HT-29 (cell line): ENCODE measurements at places on chromosomes 6 and 20.

DNA sequence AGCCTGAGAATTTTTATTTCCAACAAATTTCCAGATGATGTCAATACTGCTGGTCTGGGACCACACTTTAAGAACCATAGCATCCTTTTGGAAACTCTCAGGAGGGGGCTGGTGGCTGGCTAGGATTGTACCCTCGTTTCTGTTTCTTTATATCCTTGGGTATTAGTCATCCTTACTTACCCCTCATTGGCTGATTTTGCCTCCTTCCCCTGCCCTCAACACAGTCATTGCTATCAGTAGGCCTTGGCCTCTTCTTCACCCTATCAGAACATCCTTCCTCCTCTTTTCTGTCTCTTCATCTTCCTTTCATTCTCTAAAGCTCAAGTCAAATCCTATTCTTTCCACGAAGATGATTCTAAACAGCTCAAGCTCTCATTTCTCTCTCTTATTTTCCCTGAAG lies 148.5 kb downstream of the ELOVL4 start:
- DNase-seq: no peak

DNA sequence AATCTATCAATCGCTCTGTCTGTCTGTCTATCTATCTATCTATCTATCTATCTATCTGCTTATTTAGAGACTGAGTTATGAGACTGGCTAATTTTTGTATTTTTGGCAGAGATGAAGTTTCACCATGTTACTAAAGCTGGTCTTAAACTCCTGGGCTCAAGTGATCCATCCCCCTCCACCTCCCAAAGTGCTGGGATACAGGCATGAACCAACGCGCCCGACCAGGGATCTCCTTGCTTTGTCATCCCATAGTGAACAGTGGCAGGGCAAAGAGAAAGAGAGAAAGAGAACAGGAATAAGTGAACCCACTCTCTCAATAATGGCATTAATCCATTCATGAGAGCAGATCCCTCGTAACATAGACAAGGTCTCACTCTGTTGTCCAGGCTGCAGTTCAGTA lies 66.4 kb upstream of the DSP start:
- DNase-seq: no peak

DNA sequence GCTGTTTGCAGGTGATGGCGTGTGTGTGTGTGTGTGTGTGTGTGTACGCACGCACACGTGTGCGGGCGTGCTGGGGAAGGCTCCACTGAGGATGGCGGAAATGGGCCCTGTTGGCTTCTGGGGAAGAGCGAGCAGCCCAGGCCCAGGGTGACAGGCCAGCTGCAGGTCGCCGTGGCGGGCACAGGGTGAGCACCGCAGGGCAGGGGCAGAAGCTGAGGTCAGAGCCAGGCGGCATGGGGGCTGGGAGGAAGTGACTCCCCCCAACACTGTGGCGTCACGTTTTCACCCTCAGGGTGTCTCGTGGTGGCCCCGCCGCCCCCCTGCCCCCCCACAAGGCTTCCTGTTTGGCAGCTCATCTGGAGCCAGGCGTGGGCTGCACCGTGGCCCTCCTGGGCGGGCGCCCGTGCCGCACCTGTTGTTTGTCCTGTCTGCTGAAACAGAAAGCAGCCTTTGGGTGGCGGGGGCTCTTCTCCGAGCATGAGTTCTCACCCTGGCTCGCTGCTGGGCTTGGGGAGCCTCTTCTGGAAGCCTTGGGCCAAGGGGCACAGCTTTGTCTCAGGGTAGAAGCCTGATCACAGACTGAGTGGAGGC lies 7.1 kb downstream of the RBM38 start:
- no peak for DNase-seq

- DNase-seq: peak; percentile 67
Measured at GRCh38 chr6:158706369-158706982, 56.6 kb downstream of the SYTL3 start.

GRCh38 chr20:41456351-41456750 lies 89.7 kb upstream of the EMILIN3 start:
- DNase-seq: no peak

GRCh38 chr20:6007529-6008103 lies 46.2 kb downstream of the LRRN4 start:
- peak; percentile 34 for DNase-seq

- peak; percentile 12 for DNase-seq
Measured at GRCh38 chr6:154590756-154591155, 80.3 kb upstream of the CNKSR3 start.

- no peak for DNase-seq
Measured at GRCh38 chr6:121504227-121504626, 68.8 kb downstream of the GJA1 start.

GRCh38 chr6:33826537-33826936 lies 22.7 kb upstream of the MLN start:
- DNase-seq: peak; percentile 20

- DNase-seq: no peak
Measured at GRCh38 chr6:82525775-82526495, 162.3 kb downstream of the TPBG start.

DNA sequence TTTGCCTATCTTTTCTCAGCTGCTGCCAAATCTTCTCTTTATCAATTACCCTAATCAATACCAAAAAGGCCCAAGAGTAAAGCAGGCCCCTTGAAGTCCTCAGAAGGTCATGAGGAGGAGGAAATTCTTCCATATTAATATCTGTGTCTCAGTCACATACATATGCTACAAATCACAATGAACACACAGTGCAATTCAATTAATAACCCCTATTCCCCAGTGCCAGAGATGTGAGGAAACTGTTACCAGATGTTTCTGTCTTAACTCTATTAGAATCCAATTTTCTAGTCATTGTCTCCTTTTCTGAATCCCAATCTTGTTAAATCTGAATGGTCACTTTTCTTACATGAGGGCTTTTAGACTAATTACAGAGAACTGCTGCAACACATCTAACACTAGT lies 45.9 kb upstream of the SLC2A12 start:
- DNase-seq: no peak

GRCh38 chr6:39897698-39898097 lies 36.6 kb downstream of the MOCS1 start:
- no peak for DNase-seq

DNA sequence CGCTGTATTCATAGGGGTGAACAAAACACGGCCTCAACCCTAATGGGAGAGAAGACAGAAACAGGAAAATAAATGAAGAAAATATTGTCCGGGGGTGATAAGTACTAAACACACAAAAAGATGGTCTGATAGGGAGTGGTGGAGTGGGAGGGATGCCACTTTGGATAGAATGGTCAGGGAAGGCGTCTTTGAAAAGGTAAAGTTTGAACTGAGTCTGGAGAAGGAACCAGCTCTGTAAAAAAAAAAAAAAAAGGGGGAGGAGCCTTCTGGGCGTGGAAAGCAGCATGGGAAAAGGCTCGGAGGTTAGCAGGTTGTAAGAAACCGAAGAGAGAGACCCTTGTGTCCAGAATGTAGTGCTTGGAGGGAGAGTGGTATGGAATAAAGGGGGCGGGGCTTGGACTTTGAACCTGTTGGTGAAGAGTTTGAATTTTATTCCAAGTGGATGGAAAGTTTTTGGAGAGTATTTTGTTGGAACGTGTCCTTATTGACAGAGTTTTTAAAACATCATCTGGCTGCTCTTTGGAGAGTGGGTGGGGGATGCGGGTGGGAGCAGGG lies 1.8 kb downstream of the CHMP4B start:
- peak; percentile 85 for DNase-seq

DNA sequence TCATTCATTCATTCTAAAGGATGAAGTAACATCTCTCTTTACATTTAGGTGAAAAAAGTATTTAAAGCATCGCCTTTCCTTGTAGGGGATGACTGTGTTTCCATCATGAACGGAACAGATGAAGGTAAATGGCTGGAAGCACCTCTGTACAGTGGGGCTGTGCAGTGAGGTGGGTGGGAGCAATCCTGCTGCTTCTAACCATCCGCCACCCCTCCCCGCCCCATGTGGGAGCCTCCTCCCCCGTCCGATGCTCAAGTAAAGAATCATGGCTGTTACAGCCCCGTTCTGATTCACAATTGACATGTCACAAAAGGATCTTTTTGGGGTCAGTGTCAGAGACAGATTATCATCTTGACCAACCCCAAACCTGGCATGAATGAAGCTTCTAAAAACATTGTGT lies 19.3 kb downstream of the ENTPD6 start:
- no peak for DNase-seq

- DNase-seq: no peak
Measured at GRCh38 chr20:48845721-48846306, 18.0 kb upstream of the PREX1 start.

DNA sequence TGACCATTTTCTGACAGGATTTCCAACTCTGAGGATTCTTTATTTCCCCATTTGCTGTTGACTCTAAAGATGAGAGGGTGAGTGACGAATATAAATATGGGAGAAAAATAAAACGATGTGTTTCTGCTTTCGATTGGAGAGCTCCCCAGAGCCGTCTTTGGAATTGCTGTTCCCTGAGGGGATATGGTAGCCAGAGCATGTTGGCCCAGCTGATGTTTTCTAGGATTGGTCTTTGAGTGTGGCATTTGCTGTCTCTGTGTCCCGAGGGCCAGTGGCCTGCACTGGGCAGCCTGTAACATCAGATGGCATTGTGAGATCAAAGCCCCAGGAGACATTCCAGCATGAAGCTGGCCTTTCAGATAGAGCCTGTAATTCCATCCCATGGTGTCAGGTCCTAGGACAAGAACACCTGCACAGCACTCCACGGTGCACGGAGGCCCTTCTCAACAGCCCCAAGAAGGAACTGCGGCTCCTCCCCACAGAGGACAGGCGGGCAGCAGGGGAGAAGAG lies 26.7 kb downstream of the PKIG start:
- DNase-seq: no peak

GRCh38 chr6:61977947-61978346 lies 308.1 kb downstream of the KHDRBS2 start:
- no peak for DNase-seq

DNA sequence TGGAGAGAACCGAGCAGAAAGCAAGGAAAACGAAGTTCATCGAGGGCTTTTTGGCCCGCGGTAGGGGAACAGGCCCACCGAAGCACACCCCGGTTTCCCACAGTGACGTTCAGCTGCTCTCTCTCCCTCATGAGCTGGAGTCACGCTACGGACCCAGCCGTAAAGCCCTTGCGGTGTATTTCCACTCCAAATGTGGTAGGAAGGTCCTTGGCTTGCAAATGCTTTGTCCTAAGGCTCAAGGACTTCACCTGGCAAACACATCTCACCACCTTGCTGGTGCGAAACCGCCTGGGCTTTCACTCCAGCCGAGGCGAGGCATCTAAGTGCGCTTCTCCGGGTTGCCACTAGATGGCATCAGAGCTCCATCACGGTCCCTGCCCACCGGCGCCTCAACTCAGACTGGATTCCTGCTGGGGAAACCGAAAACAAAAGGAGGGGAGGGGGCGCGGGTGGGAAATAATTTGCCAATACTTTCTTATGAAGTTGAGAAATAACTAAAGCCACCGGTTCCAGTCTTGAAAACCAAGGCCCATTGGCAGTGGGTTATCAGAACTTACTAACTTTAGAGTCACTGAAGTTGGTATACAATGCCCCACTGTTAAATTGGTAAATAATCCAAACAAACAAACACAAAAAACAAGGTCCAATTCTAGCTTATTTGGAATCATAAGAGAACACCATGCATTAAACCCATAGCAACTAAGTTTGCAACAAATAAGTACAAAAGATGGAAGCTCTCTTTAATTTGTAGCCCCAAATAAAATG lies 13.4 kb upstream of the FOXC1 start:
- DNase-seq: peak; percentile 79

DNA sequence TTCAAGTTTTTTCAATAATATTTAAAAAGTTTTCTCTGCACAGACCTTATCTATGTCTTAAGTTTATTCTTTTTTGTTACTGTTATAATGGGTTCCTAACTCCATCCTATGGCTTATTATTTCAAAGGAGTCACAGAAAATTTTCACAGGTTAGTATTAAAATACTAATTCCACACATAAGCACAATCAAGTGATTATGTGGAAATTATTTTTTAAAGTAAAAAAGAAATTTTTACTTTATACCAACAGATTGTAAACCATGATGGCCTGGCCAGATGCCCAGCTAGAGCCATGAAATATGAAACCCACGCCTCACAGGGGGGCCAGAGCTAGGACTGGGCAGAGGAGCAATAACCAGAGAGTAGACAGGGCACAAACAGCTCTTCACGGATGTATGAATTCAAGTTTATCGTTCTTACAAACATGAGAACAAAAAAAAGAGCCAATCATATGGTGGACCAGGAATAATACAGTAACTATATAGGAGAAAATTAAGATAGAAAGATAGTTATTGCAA lies 34.0 kb downstream of the NUDT3 start:
- no peak for DNase-seq

DNA sequence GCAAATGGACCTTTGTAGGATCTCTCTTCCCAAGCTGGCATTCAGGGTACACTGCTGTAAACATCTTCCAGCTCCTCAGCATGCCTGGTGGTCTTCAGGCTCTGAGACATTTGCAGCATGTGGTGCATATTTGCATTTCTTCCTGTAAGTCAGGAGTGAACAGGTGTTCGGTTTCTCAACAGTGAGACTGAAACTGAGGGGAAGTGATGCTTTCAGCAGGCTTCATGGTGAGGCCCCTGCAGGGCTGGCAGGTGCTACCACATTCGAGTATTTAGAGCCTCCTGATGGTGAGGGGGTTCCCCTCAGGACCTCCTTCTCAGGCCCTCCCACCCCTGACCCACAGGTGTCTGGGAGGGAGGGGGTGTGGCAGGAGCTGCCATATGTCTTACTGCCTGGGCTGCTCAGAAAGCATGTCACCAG lies 15.1 kb downstream of the MYBL2 start:
- DNase-seq: no peak

DNA sequence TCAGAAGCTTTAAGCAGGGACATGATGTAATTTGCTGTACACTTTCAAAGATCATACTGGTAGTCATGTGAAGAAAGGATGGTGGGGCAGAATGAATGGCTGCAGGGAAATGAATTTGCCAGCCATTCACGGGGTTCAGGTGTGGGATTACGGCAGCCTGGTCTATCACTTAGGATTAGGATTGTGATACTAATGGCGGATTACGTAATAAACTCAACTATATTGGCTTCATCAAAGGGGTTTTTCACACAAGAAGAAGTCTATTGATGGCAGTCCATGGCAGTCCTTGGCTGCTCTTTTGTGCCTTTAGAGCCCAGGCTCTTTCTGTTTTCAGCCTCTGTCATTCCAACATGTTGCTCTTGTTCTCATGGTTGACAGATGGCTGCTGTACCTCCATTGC lies 12.6 kb upstream of the EEF1E1 start:
- DNase-seq: no peak

DNA sequence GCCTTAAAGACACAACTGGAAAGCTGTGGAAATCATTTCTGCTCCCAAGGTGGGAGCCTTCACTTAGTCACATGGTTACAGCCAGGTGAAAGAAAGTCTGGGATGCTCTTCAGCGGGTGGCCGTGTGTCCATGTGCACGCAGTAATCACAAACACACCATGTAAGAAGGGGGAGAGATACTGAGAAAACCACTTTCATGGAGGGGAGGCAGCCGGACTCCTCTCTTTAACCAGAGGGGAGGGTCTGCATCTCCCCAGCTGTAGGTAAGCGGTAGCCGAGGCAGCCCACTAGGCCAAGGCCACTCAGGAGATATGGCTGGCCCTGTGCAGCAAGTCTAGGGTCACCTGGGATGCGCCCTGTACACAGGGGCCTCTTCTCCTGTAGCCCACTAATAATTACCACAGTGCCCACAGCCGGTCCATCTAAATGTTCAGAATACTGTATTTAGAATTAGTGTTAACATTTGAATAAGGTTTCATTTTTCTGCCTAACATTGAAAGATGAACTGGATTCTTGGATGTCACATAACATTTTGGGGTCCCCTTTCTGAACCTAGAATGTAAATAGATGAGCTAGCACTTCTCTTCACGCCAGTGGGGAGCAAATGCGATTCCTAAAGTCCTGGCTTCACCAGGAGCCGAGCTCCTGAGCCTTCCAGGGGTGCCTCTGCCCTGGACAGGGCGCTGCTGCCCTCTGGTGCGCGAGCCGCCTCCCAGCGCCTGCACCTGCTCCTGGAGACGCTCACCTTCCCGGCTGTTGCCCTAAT lies 15.9 kb downstream of the GPR31 start:
- peak; percentile 68 for DNase-seq
